Trophoblast cell (in vitro differentiated cells and primary cell): ENCODE measurements at places on chromosomes 5 and 9.

DNA sequence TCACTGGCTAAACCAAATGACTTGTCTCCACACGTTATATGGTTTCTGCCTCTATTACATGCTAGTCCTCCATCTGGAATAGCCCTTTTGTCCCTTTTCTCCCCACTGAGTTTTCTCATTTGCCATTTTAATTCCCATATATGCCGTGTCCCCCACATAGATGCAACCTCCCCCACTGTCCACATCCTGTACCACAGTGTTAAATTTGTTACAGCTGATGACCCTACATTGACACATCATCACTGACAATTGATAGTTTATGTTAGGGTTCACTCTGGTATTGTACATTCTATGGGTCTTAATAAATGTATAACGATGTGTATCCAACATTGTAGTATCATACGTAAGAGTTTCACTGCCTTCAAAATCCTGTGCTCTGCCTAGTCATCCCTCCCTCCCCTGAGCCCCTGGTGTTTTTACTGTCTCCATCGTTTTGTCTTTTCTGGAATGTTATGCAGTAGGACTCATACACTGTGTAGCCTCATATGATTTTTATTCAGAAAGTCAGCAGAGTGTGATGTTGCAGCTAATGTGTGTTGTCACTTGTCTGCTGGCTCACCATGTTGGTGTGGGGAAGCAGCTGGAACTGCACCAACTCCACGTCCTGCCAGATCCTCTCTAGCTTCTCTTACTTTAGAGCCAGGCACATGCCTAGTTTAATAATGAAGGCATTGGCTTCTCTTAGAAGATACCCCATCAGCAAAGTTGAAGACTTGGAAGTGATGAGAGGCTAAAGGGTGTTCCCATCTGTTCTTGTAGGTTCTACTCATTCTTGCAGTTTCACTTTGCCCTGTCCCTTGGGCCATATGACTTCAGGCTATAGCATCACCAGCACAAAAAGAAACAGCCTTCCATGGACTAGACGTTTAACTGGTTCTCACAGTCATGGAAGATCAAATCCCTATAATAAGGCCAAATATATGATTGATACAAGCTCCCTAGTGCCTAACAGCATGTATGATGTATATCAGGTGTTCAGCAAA lies 30.2 kb downstream of the LRRC70 start:
- DNase-seq = no peak

DNA sequence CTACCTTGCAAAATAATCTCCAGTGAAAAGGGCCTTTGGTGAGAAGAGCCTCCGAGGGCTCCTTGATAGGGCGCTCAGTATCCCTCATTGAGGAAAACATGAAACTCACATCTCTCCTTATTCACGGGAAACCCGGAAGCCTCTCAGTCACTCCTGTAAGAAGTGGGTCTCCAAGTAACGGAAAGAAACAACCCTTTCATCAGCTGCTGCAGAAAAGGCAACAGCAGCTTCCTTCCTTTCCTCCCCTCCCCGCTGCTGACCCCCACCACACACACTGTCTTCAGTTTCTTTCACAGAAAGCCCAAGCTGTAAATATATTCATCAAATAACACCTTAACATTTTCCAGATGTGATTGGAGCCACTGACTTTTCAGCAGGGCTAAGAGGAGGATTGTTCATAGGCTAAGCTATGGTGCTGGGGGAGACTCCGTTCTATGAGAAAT lies 81.4 kb downstream of the C9orf152 start:
- no peak for DNase-seq

GRCh38 chr5:43037636-43038495 lies 2.3 kb downstream of the ANXA2R start:
- no peak for DNase-seq

GRCh38 chr5:137462816-137463520 lies 36.2 kb downstream of the SPOCK1 start:
- no peak for DNase-seq

DNA sequence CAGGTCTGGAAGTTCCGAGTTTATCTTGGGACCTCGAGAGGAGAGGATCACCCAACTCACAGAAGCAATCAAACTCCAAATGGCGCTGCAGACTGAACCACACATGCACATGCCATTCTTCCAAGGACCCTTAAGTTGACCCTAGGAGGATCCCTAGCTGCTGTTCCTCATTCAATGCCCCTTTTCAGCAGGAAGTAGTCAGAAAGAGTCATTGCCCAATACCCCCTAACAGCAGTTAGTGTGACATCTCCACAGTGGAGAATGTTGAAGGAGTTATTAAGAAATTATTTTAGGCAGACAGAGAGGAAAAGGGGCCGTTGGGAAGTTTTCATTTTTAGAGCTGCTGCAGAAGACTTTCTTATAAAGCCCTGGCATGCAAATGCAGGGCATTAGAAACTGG lies 229.9 kb upstream of the DAB2 start:
- DNase-seq = no peak
